ENCODE measurements at places on chromosomes 7 and 10. TPM values are rescaled to one million over a fixed set of nuclear protein-coding genes. Genes with fewer than 3 reads are reported as not detected.

Gene FXYD4
- total RNA-seq = not detected

Gene EEPD1
- total RNA-seq = 13.9 TPM

Gene OR6V1
- not detected for total RNA-seq

Gene NPFFR1
- total RNA-seq = 1.2 TPM

Gene TMEM225B
- not detected for total RNA-seq

Gene UBE3C
- 87.6 TPM for total RNA-seq

Gene KCND2
- 51.8 TPM for total RNA-seq

Gene OR6B1
- not detected for total RNA-seq

Gene SPAM1
- total RNA-seq = not detected

Gene PNLIPRP2
- total RNA-seq = not detected

Gene SMNDC1
- 10.6 TPM for total RNA-seq

Gene PLAC9
- total RNA-seq = 0.82 TPM

Gene IFIT1B
- total RNA-seq = 0.41 TPM

Gene NRG3
- 12.2 TPM for total RNA-seq

Gene HEPACAM2
- total RNA-seq = under 0.01 TPM

Gene PRF1
- total RNA-seq = not detected

Gene ACSL5
- total RNA-seq = 2.4 TPM

Gene MICALL2
- total RNA-seq = 3.7 TPM

Gene FGFR2
- 34.2 TPM for total RNA-seq

Gene CALCR
- total RNA-seq = under 0.01 TPM

Gene NXPH1
- total RNA-seq = 41.6 TPM

Gene ELFN1
- 5.7 TPM for total RNA-seq

Gene SEMA3A
- total RNA-seq = 33.0 TPM

Gene HOXA7
- total RNA-seq = not detected

Gene C7orf33
- not detected for total RNA-seq

Gene TMEM273
- total RNA-seq = 2.4 TPM

Gene LRRTM3
- 14.7 TPM for total RNA-seq

Gene PDZD7
- 10.2 TPM for total RNA-seq

Gene TUBAL3
- total RNA-seq = not detected

Gene DEPP1
- 4.1 TPM for total RNA-seq

Gene SLC18A3
- under 0.01 TPM for total RNA-seq

Gene SFTPA1
- total RNA-seq = not detected

Gene PTF1A
- 0.41 TPM for total RNA-seq

All from frontal cortex (tissue), 4 donors.